ENCODE measurements at places on chromosomes 1 and 21.

GRCh38 chr1:208034135-208034534, 123.2 kb upstream of the CD34 start:
- DNase-seq = no peak

- DNase-seq = no peak
These were observed 147.4 kb upstream of the KRTAP19-8 start for GRCh38 chr21:31185663-31186062.

DNA sequence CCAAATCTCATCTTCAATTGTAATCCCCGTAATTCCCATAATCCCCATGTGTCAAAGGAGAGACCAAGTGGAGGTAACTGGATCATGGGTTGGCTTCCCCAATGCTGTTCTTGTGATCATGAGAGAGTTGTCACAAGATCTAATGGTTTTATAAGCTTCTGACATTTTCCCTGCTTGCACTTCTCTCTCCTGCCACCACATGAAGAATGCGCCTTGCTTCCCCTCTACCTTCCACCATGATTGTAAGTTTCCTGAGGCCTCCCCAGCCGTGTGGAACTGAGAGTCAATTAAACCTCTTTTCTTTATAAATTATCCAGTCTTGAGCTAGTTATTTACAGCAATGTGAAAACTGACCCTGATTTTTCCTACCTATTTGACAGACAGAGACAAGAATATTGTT, 162.5 kb upstream of the SYT6 start:
- no peak for DNase-seq

DNA sequence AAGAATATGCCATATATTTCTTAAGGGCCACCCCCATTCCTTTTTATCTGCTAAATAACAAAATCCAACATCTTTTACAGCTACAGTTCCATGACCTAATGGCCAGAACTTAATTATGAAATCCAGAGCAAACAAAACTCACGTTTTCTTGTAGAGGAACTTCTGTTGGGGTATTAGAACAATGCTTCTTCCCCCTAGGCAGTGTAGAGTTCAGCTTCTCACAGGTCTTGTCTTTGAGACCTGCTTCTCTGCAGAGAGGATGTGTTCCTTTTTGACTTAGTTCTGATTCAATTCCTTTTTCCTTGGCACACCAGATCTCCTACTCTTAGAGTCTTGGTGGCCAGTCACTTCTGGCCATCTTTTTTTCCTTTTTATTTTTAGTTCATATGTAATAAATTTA, 22.2 kb downstream of the VAV3 start:
- no peak for DNase-seq

- no peak for DNase-seq
These were observed 30.4 kb downstream of the TFAP2E start for GRCh38 chr1:35603468-35603867.

GRCh38 chr1:35490250-35490649, 67.0 kb downstream of the KIAA0319L start:
- DNase-seq = no peak

DNA sequence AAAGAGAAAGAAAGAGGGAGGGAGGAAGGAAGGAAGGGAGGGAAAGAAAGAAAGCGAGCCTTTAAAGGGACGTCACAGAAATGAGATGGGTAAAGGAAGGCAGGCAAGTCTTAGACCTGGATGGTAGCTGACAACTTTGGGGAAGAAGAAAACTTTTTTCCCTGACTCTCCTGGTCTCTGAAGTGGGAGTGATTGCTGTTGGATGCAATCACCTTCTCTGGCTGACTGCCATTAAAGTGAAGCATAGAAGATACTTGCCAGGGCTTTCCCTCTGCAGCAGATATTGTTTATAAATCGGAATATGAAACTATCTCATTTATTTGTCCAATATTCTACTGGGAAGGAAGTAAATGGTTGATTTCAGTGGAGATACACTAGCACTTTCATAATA, 27.0 kb downstream of the VCAM1 start:
- no peak for DNase-seq

GRCh38 chr1:84619383-84620102, 45.3 kb upstream of the CTBS start:
- DNase-seq = peak; percentile 61

DNA sequence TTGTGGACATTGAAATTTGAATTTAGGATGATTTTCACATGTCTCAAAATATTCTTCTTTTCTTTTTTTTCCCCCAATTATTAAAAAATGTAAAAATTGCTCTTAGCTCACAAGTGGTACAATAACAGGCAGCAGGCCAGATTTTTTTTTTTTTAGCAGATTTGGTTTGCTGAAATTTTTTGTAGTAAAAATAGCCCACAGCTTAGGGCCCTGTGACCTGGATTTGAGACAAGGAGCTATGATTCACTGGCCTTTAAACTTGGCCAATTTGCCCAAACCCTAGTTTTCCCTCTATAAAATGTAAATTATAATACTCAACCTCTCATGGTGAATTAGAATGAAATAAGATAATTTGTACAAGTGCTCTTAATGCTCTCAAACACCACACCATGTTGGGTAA, 253.8 kb downstream of the DYRK1A start:
- no peak for DNase-seq

DNA sequence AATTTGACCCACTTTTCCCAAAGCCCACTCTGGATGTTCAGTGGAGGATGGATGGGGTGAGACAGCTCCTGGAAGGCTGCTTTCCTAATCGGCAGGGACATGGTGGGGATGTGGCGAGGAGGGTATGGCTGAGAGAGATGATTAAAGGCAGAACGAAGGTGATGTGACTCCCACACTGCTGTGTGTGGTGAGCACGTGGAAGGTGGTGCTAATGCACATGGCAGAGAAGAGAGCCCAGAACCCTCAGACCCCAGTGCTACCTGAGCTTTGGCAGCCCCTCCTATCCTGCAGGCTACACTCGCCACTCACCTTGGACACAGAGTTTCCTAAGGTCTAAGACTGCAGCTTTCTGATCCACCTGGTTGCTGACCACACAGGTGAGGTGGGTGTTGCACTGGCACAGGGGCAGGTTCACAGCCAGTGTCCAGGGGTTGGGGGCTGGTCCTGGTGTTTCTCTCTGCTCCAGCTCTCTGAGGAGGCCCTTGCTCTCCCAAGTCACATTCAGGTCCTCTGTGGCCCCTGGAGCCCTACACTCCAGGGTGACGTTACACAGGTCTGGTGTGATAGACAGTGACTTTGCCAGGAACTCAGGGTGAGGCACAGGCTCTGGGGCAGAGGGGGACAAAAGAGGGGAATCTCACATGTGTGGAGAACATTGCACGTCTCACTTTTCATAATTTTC, 151.4 kb upstream of the ETV3 start:
- no peak for DNase-seq

- DNase-seq = no peak
These were observed 39.5 kb upstream of the RGS16 start for GRCh38 chr1:182643699-182644098.

- no peak for DNase-seq
These were observed 648 bp downstream of the ATP5PF start for GRCh38 chr21:25733859-25734653.

GRCh38 chr1:50416150-50416527, 7.1 kb downstream of the DMRTA2 start:
- no peak for DNase-seq

- peak; percentile 33 for DNase-seq
These were observed 627 bp downstream of the CERS2 start for GRCh38 chr1:150973836-150974579.

GRCh38 chr21:32007456-32007855, 134.6 kb downstream of the HUNK start:
- no peak for DNase-seq

GRCh38 chr1:12342401-12343003, 112.7 kb downstream of the VPS13D start:
- DNase-seq = no peak

- DNase-seq = no peak
These were observed 39.0 kb upstream of the ATG4C start for GRCh38 chr1:62744611-62745577.

DNA sequence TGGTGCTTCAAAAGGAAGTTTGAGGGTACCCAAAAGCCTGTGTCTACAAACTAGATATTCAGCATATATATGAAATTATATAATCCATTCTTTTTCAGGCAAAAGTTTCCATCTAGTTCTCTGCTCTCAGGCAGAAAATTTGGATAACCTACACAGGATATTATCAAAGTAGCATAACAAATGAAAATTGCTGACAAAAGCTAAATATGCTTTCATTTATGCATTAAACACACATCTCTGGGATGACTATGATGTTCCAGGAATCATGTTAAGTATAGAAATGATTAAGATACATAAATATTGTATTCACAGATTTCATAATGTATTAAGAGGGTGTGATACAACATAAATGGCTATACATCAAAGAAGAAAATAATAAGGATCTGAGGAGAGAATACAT, 92.8 kb downstream of the LRRC53 start:
- DNase-seq = no peak

- no peak for DNase-seq
These were observed 168.9 kb upstream of the C21orf91 start for GRCh38 chr21:17988102-17988437.

DNA sequence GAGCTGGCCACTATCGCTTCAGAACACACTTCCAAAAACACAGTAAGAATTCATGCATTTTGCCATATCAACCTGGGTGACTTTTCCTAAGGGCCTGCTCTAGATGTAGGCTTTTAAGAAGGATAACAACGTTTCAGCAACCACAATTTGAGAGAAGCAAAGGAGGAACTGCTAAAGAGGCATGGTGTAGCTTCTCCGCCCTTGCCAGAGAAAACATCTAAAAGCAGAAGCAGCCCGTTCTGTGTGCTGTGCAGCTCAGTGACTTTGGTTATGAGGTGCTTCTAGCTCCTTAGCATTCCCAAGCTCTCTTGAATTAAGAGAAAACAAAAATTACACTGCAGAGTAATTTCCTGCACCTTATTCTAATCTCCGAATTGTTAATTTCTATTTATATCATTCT, 2.7 kb downstream of the PER3 start:
- DNase-seq = no peak

GRCh38 chr1:104463126-104463697, 713.5 kb downstream of the AMY1C start:
- no peak for DNase-seq

- DNase-seq = no peak
These were observed 8.2 kb downstream of the ADORA1 start for GRCh38 chr1:203135636-203136305.

GRCh38 chr1:9389968-9390367, 97.3 kb downstream of the SPSB1 start:
- DNase-seq = no peak

- no peak for DNase-seq
These were observed 11.7 kb upstream of the CD55 start for GRCh38 chr1:207309745-207310273.

DNA sequence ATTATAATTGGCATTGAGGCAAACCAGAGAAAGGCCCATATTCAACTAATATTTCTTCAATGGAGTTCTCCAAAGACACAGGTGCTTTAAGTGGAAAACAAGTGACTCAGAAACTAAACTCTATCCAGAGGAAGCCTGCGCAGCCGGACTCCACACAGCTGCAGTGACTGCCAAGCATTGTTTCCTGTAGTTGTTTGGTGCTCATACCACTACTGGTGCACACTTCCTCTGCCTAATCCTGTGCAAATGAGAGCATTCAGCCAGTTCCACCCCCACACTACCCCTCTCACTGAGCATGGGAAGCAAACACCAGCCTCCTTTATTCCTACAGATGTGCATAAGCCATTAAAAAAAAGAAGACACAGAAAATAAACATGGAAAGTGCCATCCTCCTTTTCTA, 102.9 kb downstream of the VAV3 start:
- DNase-seq = no peak

DNA sequence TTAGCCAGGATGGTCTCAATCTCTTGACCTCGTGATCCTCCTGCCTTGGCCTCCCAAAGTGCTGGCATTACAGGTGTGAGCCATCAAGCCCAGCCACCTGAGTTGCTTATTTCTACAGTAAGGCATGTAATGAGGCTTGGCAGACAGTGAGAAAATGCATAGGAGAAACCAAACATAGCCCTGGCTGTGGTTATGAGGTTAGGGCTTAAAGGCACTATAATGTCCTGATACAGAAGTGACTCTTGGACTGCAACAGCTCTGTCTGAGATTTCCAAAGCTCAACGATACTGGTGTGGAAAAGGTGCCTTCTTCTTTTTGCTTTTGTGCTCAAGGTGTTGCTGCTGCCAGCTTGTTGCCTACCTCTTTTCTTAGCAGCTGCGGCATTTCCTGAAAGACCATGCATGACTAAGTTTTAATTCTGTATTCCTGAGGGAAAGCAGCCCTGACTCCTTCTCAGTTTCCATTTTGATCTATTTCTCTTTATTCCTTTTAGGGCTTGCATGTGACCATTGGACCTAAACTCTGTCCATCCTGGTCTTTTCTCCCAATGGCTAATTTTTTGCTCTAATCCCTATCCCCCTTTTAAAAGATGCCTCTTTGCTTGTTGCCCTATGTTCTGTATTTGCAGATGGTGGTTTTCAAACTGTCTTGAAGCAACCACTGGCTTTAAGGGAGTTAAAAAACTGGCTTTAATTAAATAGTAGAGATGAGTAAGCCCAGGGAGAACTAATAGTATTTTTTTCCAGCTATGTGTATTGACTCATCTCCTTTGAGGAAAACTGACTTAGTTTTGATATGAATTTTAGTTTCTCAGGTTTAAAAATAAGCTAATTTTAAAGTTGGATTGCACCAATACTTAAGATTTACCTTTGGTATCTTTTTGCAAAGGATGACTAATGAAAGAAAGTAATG, 70.3 kb downstream of the KIF1B start:
- no peak for DNase-seq

- no peak for DNase-seq
These were observed 60.5 kb downstream of the USP24 start for GRCh38 chr1:55154616-55155015.

DNA sequence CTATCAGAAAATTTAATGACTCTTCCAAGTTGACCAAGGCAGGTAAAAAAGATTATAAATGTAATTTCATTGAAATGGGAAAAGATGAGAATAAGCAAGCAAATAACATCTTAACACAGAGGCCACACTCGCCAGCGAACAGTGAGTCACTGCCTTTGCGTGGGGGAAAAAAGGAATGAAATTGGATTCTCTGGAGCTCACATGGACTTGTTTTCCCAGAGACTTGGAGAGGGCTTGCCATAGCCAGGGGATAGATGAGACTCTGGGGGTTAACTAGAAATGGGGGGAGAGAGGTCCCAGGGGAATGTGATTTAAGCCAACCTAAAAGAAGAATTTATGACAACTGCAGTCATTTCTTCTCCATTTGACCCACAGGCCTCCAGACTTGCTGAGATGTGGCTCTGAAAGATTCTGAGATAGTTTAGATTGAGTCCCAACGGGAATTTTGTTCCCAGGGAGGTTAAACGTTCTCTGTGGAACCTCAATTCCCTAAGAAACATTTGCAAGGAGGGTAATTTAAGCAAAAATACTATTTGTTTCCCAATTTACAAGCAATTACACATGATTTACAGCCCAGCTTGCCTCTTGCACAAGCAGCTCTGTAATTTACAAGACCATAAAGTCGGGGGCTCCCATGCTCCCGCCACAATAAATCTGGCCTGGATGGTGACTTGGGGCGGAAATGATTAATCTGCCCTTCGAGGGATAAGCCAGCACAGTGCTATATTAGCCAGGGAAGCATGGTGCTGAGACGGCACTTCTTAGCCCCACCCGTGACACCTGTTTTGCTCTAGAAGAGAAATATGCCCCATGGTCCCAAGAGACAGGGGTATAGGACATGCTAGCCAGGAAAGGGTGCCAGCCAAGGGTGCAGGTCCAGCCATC, 68.8 kb downstream of the GRIK3 start:
- DNase-seq = no peak

All from stimulated activated CD8-positive, alpha-beta memory T cell treated with anti-CD3 and anti-CD28 coated beads, Interleukin-2, amount 100 ng/mL, for 48 hours (primary cell).